ENCODE measurements at places on chromosomes 4 and X. TPM values are rescaled to one million over a fixed set of nuclear protein-coding genes. Genes with fewer than 3 reads are reported as not detected.

Gene ETNPPL
- total RNA-seq, result not detected

Gene PAK3
- 0.33 TPM for total RNA-seq

Gene ZFP42
- total RNA-seq, result not detected

Gene IL2
- 110 TPM for total RNA-seq

Gene MMRN1
- 0.11 TPM for total RNA-seq

Gene INTU
- 0.21 TPM for total RNA-seq

Gene EGF
- not detected for total RNA-seq

Gene SUPT20HL2
- total RNA-seq, result not detected

DNA sequence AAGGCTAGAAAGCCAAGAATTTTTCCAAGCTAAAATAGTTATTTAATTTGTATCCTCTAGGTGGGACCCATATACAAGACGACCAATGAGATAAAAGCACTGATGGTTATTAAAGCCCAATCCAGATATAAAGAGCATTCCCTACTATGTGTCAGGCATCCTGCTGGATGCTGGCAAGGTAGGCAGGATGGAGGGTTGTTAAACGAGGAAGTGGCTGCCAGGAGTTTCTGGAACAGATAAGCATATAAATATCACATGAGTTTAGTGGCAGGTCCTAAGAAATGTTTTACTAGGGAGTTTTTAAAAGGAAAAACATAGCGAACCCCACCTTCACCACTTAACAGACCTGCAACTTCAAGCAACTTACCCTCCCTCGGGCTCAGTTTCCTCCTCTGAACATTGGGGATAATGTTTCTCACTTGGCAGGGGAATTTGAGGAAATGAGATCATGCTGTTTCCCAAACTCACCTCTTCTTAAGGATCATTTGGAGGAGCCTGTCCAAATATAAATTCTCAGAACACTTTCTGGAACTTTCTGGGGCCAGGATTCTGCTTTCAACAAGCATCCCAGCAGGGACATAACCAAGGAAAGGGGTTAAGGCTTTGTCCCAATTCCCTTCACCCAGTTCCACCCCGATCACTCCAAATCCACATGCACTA is 94.3 kb upstream of the LDB2 start:
- no peak for DNase-seq

DNA sequence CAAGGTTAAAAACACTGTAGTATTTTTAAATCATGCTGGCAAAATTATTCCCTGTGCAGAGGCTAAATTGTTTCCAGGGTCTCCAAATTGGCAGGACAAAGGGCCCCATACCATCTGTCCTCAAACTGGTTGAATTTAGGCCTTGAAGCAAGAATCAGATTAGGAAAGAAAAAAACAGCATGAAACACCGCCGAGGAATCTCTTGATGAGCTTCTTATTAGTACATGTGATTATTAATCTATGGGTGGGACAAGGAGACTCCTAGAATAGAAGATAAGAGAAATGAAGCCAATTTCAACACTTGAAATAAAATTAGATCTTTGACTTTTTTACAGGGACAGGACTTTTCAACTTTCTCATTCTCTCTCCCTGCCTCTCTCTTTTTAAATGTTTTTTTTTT is 7.1 kb upstream of the CLNK start:
- no peak for DNase-seq

GRCh38 chr4:48742412-48742811 is 37.7 kb downstream of the FRYL start:
- no peak for DNase-seq

DNA sequence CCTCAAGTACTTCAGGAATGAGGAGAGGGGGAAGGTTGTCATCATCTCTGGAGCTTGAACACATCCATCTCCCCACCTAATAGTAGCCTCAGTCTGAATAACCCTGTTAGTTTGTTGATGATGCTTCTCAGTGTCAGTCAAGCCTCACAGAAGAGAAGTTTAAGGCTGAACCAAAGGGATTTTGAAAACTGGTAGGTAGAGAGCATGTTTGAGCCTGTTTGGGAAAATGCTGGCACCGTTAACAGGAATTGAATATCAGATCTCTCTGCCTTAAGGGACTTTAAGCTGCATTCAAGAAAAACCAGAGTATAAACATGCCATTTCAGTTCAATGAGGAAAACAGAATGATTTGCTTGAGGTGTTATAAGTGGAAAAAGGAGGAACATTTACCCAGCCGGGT is 73.1 kb downstream of the MAPK10 start:
- DNase-seq, result no peak

DNA sequence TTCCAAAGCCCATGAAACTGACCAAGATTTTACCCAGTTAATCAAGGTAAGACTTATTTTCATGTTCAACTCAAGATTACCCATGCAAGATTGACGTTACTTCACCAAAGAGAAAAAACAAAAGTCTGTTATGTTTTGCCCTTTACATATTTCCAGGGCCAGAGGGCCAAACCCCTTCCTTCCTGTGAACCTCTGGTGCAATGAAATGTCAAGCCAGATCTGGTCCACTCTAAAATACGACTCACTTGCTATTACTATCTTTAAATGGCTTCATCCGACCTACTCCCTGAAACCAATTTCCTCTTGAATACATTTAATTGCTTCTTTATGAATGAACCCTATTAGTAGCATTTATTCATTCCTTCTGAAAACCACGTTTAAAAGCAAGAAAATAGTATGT is 33.0 kb downstream of the TSPAN5 start:
- DNase-seq, result no peak

- no peak for DNase-seq
Observed at GRCh38 chr4:88940506-88940905, 116.5 kb downstream of the FAM13A start.

DNA sequence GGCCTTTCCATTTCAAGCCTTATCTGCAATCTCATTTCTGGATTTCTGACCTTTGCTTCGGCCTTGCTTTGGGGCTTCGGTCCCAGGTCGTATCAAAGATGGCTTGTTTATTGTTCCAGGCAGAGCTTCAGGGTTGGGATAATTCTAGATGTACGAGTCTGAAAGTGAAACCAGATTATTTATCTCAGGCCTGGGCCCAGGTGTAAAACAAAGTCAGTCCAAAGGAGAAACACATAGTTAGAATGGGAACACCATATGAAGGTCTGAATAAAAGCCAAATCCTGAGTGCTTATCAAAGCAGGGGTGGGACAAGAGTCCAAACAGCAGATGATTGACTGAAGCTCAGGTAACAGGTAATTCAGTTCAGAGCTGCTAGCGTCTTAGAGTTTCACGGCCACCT is 17.1 kb downstream of the PRIMPOL start:
- no peak for DNase-seq

- no peak for DNase-seq
Observed at GRCh38 chr4:11436673-11437072, 8.0 kb upstream of the HS3ST1 start.

- DNase-seq, result no peak
Observed at GRCh38 chrX:20729416-20729815, 462.7 kb upstream of the RPS6KA3 start.

- DNase-seq, result no peak
Observed at GRCh38 chr4:1122505-1122904, 9.1 kb upstream of the RNF212 start.

DNA sequence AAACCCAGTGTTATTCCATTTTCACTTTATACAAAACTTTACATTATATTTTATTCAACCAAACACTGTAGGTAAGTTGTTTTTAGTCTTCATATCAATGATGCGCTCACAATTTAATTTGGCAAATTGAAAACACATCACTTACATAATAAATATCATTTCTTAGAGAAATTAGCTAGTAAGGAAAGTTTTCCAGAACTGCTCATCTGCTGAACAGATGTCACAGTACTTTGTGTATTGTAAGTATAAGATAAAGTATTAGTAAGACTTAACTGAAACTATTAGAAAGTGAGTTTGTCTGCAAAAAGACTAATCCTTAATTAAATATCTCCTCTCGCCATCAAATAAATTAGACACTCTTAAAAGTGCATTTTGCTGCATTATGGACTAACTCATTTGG is 108.7 kb upstream of the PACRGL start:
- DNase-seq, result no peak

GRCh38 chrX:120036704-120037103 is 40.8 kb downstream of the RHOXF2B start:
- DNase-seq, result no peak

GRCh38 chr4:106063009-106063408 is 167.7 kb downstream of the NPNT start:
- no peak for DNase-seq

GRCh38 chrX:4963432-4963831 is 1250.0 kb upstream of the PRKX start:
- no peak for DNase-seq

DNA sequence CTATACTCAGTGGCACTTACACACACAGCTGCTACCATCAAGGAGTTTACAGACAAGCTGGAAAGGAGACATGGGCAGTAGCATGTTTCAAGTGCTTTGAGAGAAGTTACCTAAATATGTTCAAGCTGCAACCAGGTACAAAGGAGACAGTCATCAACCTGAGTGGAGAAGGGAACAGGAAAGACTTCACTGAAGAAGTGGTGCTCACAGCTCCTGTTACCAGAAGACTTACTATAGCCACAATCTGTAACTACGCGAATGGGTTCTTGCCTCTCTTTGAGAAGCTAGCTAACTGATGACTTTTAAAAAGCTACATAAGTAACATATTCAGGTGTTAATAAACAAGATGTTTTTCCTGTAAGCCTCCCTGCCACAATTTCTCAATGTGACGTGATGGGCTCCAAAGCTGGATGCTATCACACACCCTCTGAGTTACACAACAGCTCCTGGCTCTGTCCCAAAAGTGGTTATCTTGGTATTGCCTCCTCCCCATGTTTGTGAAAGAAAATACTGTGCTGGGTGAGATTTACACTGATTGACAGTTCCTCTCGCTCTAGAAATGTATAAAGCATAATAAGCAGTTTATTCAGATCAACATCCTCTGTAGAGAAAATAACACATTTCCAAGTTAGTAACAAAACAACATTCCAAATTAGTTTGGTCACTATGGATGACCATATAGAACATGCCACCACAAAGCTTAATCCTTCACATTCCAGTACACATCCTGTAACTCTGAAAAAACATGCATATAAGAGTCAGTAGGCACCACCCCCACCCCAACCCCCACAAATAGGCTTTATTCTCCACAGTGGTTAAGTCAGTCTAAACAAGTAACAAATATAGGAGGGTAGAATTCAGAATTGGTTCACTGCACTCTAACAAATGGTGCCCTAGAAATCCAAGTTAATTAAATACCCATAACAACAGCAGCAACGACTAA is 81.8 kb downstream of the FRYL start:
- no peak for DNase-seq

DNA sequence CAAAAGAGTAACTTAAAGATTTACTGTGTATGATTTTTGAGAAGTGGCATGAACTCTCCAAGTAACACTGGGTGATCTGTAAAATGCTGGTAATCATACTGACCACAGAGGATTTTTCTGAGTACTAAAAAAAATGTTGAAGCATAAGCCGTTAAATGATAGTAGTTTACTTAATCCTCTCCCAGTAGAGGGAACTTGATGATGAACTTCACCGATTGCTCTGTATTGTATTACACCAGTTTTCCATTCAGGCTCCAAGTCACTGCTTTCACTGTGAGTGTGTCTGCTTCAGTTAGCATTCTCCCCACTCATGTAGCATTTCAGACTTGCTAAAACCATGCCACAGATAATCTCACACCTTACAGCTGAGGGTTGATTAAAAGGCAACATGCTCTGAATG is 294.1 kb downstream of the GBA3 start:
- no peak for DNase-seq

GRCh38 chr4:55980725-55981124 is 32.0 kb downstream of the CEP135 start:
- no peak for DNase-seq

DNA sequence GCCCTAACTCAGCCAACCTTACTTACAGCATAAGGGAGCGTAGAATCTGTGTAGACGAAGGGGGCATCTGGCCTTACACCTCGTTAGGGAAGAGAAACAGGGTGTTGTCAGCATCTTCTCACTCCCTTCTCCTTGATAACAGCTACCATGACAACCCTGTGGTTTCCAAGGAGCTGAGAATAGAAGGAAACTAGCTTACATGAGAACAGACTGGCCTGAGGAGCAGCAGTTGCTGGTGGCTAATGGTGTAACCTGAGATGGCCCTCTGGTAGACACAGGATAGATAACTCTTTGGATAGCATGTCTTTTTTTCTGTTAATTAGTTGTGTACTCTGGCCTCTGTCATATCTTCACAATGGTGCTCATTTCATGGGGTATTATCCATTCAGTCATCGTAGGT is 14.6 kb downstream of the PLP1 start:
- DNase-seq, result no peak

GRCh38 chrX:29580560-29580959 is 634.8 kb upstream of the MAGEB2 start:
- DNase-seq, result no peak

DNA sequence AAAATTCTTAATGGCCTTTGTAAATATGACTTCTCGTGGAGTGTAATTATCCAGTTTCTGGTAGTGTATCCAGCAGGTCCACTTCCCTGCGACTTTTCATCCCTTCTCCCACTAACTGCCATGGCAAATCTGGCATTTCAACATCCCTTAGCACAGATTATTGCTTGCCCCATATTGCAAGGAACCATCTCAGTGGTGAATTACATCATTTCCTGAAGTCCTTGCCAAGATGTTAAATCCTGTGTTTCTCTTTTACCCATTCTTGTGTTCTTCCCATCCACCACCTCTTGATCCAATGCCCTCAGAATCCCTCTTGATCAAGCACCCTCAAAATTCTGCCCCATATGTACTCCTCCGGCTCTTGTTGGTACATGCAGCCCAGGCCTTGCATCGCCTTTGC is 88.1 kb upstream of the ZNF81 start:
- DNase-seq, result no peak

DNA sequence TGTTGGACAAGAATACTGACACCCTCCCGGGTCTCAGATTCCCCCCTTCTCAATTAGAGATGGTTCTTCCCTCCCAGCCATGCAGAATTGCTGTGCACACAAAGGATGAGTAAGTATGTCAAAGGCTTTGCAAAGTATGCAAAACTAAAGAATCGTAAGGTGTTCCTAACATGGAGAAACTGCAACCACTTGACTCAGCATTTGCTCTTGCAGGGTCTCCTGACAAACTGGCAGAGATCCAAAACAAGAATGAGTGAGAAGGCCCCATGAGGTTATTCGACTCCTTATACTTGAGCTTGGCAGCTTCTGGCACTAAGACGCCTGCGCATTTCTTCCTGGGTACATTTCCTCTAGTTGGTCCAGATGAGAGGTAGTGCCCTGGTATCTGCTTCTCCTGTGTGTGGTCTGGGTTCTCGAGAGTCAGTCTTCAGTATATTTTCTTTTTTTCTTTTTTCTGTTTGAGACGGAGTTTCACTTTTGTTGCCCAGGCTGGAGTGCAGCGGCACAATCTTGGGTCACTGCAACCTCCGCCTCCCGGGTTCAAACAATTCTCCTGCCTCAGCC is 8.2 kb downstream of the FAM184B start:
- DNase-seq, result no peak

GRCh38 chr4:5893004-5893580 is at the start of gene CRMP1:
TSS of gene CRMP1 (minus strand) at chr4:5893086. CDS start at chr4:5892969, 117 bp downstream.
- no peak for DNase-seq

- DNase-seq, result no peak
Observed at GRCh38 chr4:128517739-128518510, 230.3 kb upstream of the PGRMC2 start.

- DNase-seq, result no peak
Observed at GRCh38 chr4:40991908-40992307, 222.4 kb downstream of the APBB2 start.
